Osteocyte (in vitro differentiated cells): ENCODE measurements at places on chromosomes 3 and 15. TPM values are rescaled to one million over a fixed set of nuclear protein-coding genes. Genes with fewer than 3 reads are reported as not detected.

The HSPBAP1 gene
- 9.3 and 9.9 TPM in 2 replicates for total RNA-seq

The GADL1 gene
- not detected in 2 replicates for total RNA-seq

The GATA2 gene
- total RNA-seq = 0.67 and 0.91 TPM in 2 replicates

The ATP13A5 gene
- total RNA-seq = not detected in 2 replicates

The TM6SF1 gene
- 5.6 and 5.9 TPM in 2 replicates for total RNA-seq

The CACNA2D3 gene
- total RNA-seq = 0.18 and 0.46 TPM in 2 replicates

The SH2D7 gene
- total RNA-seq = not detected in 2 replicates

The ZNF660 gene
- total RNA-seq = 6.7 and 11.2 TPM in 2 replicates

The NUP210 gene
- 1.4 and 1.5 TPM in 2 replicates for total RNA-seq

The ALG1L2 gene
- 2.1 and 2.4 TPM in 2 replicates for total RNA-seq

The INSYN1 gene
- total RNA-seq = 7.9 and 8.0 TPM in 2 replicates

The ZNF592 gene
- total RNA-seq = 30.1 and 31.0 TPM in 2 replicates

The GJD2 gene
- not detected in 2 replicates for total RNA-seq

The LSAMP gene
- 3.9 and 4.4 TPM in 2 replicates for total RNA-seq

The ANKRD34C gene
- total RNA-seq = 0.08 TPM in 1 of 2 replicates, not detected in the other

The IGSF10 gene
- 1.2 and 1.4 TPM in 2 replicates for total RNA-seq

The PCSK6 gene
- 0.43 and 0.55 TPM in 2 replicates for total RNA-seq

The MRAS gene
- 25.5 and 29.7 TPM in 2 replicates for total RNA-seq

The ABHD2 gene
- total RNA-seq = 85.7 and 92.2 TPM in 2 replicates

The HTR3E gene
- total RNA-seq = not detected in 2 replicates

The AMT gene
- 8.0 and 9.4 TPM in 2 replicates for total RNA-seq

The GPR27 gene
- 0.63 and 0.94 TPM in 2 replicates for total RNA-seq

The DVL3 gene
- 110 and 121 TPM in 2 replicates for total RNA-seq

The LRTM1 gene
- total RNA-seq = not detected in 2 replicates

The TMEM202 gene
- not detected in 2 replicates for total RNA-seq

The SLC51B gene
- total RNA-seq = not detected in 2 replicates

The CP gene
- 0.32 TPM in 1 of 2 replicates, not detected in the other for total RNA-seq

The GOLGA8M gene
- 2.7 and 3.5 TPM in 2 replicates for total RNA-seq

The THSD4 gene
- 4.5 and 5.7 TPM in 2 replicates for total RNA-seq

The PATL2 gene
- total RNA-seq = 0.24 and 0.40 TPM in 2 replicates

The IL16 gene
- not detected in 2 replicates for total RNA-seq

The PARP16 gene
- 9.4 and 9.5 TPM in 2 replicates for total RNA-seq

The COL8A1 gene
- 3,389 and 3,403 TPM in 2 replicates for total RNA-seq

The PTPN23 gene
- 57.7 and 60.8 TPM in 2 replicates for total RNA-seq

The TRH gene
- not detected in 2 replicates for total RNA-seq

The SNX22 gene
- 0.24 and 0.31 TPM in 2 replicates for total RNA-seq

The PPCDC gene
- total RNA-seq = 11.9 and 12.7 TPM in 2 replicates

The CNOT10 gene
- 47.7 and 49.6 TPM in 2 replicates for total RNA-seq

The TERC gene
- total RNA-seq = 1.5 TPM in 1 of 2 replicates, not detected in the other

The TNFAIP8L3 gene
- total RNA-seq = 0.31 and 0.35 TPM in 2 replicates

The EFHB gene
- total RNA-seq = 1.8 and 2.7 TPM in 2 replicates

The MELTF gene
- 1.4 and 1.9 TPM in 2 replicates for total RNA-seq

The ANKDD1A gene
- total RNA-seq = 4.6 and 5.7 TPM in 2 replicates

The ACTRT3 gene
- 2.5 and 2.7 TPM in 2 replicates for total RNA-seq

The TUSC7 gene
- total RNA-seq = not detected in 2 replicates

The CIAO2A gene
- 32.6 and 33.8 TPM in 2 replicates for total RNA-seq

The ERICH6 gene
- 0.83 TPM in 1 of 2 replicates, not detected in the other for total RNA-seq

The ACAD11 gene
- total RNA-seq = 20.7 and 22.6 TPM in 2 replicates

The AP4E1 gene
- total RNA-seq = 12.3 and 12.4 TPM in 2 replicates

The CFAP100 gene
- not detected in 2 replicates for total RNA-seq

The CASR gene
- not detected in 2 replicates for total RNA-seq

The DUOXA1 gene
- total RNA-seq = not detected in 2 replicates

The C3orf22 gene
- total RNA-seq = not detected in 2 replicates

The LYZL4 gene
- not detected in 2 replicates for total RNA-seq

The DGKG gene
- total RNA-seq = 0.18 TPM in 1 of 2 replicates, not detected in the other
